ENCODE measurements at places on chromosomes 4 and X.

GRCh38 chr4:108219998-108220397, 51.3 kb upstream of the LEF1 start:
- no peak for DNase-seq

- no peak for DNase-seq
These were observed 685.0 kb upstream of the FRG1 start for GRCh38 chr4:189255636-189256035.

GRCh38 chr4:74501579-74501978, 56.6 kb downstream of the AREG start:
- no peak for DNase-seq

DNA sequence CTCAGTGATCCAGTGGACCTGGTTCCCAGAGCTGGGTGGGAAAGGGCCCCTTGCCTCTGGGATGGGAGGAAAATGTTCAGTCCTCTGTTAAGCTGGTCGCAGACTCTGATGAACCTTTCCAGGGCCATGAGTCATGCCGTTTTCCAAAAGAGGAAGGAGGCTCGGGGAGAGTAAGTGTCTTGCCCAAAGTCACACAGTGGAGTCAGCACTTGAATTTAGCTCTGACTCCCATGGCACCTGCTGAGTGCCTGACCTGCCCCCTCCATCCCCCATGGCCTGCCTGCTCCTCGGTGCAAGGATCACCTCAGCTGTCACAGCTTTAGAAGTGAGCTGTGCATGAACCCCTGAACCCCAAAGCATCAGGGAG, 14.0 kb upstream of the KIAA0232 start:
- DNase-seq = no peak

DNA sequence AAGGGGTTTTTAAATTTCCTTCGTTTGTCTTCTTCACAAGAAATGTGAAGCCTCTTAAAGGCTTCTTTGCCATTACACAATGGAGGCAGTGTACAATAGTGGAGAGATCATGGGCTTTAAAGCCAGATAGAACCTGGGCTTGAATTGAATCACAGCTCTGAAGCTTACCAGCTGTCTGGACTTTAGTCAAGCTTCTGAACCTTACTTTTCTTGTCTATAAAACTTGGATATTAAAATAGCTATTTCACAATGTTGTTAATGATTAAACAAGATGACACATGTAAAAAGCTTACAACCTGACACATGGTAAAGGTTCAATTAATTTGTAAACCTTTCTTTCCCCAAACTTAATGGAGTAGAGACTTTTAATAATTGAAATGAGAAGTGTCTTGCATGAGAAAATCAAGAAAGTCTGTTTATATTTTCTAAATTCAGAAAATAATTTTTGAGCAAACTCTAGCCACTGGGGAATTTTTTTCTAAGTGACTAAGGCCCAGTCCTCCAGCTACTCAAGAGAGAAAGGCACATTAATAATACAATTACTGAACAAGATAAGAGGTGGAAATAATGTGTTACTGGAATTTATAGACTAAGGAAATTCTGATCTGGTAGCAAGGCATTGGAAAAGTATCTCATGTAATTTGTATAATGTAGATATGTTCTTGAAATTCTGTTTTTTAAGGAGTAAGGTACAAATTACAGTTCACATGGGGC, 21.7 kb upstream of the TBC1D8B start:
- DNase-seq = no peak

DNA sequence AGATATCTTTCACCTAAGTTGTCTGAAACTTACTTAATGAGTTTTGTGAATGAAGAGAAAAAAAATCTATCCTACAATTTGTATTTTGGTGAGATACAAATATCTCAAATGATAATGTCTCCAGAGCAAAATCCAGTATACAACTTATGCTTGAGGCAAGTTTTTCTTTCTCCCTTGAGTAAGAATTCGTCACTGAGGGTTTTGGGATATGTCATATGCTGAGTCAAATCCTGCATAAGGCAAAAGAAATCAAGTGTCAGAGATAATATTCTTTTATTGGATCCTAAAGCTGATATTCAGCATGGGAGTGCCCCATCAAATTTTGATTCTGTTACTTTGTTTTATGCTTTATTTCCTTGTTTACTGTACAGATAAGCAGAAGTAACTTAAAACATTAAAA, 1308.6 kb downstream of the ARAP2 start:
- DNase-seq = no peak

Measured in activated naive CD4-positive, alpha-beta T cell treated with Interleukin-2 at 50 U/mL for 16 hours (primary cell).